ENCODE measurements at places on chromosomes 12 and 14.

DNA sequence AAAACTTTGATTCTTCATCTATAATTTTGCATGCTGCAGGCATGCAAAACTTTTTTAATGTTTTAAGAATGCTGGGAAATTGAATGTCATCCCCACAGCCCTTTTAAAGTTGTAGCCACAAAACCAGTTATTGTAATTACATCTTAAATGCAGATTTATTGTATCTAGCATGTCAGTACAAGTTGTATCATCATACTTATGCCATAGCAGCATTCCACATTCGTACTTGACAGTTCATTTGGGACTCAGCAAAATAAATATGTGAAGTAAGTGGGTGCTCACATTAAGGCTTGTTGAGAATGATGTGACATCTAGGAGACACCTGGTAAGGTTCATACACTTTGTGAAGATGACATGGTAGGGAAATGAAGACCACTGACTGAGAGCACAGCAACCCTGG, 44.0 kb upstream of the GZMB start:
- DNase-seq = no peak

- DNase-seq = no peak
These were observed 19.6 kb downstream of the HCFC2 start for GRCh38 chr12:104083769-104084475.

GRCh38 chr14:55834390-55834789, 254.4 kb downstream of the KTN1 start:
- no peak for DNase-seq

DNA sequence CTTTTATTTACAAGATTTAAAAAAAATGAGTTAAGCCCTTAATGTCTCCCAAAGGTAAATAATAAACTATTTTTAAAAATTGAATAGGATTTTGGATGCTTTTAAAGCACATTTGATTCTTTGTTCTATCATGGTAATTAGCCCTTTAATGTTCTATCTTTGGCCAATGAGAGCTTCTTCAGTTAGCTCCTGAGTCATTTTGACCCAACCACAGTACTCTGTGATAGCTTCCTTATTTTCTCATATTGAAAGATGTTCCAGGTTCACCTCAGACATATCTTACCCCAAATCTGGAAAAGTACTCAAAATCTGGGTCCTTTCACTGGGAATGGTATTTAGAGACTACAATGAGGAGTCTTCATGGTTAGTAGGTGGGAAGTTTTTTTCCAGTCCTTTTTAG, 98.0 kb downstream of the MYRFL start:
- no peak for DNase-seq

GRCh38 chr12:40241741-40242140, 16.9 kb downstream of the LRRK2 start:
- no peak for DNase-seq

GRCh38 chr12:68086019-68086603, 73.4 kb downstream of the IFNG start:
- no peak for DNase-seq

- no peak for DNase-seq
These were observed 453 bp upstream of the SLC4A8 start for GRCh38 chr12:51424094-51424661.

GRCh38 chr12:52213564-52214420, 19.3 kb upstream of the KRT7 start:
- DNase-seq = peak; percentile 72

DNA sequence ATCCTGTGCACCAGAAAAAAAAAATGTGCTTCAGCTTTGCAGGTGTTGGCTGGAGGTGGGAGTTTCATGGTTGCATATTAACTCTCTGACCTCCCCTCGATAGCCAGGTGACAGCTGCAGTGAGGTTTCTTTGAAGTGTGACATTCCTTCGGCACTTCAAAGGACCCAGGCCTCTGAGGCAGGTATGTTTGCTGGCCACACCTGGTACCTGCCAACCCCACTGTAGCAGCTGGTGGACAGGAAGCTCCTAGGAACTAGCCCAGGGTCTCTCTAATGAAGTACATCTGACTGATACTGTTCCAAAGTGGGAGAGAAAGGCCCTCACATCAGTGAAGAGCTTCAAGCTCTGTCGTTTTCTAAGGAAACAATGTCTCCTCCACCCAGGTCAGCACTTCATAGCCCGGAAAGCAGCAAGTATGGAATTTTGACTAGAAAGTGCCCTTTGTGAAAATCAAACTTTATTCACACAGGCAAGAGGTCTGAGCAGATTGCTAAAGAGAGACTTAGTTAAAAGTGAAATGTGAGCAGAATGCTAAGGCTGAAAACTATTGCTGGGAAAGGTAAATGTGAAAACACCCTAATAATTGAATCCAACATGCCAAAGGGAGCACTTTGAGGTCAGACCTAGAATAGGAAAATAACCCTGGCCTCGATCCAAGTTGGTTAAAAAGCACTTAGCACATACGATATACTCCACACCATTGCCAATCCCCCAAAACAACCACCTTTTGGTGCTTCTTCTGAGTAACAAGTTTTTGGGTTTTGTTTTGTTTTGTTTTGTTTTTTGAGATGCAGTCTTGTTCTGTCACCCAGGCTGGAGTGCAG, 71.3 kb downstream of the PHLDA1 start:
- no peak for DNase-seq

- peak; percentile 81 for DNase-seq
These were observed 1.2 kb downstream of the CRY1 start for GRCh38 chr12:107091989-107092641.

- DNase-seq = no peak
These were observed 23.4 kb upstream of the DHRS2 start for GRCh38 chr14:23612802-23613201.

GRCh38 chr12:39628836-39629235, 9.2 kb upstream of the ABCD2 start:
- DNase-seq = no peak

DNA sequence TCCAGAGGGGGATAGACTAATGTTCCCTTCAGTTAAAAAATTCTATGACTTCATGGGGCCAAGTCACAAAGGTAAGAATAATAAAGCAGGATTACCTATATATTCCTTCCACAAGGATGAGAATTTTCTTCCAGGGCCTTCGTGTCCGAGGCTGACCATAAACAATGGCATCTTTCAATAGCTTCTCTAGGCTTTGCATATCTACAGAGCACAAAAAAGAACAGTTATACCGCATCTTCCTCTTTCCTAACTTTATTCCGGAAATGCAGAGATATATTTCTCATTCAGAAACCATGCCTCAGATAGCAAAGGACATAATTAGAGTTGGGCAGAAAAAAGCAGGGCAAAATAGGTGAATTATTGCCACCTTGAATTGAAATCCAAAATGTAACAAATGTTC, 58.3 kb upstream of the ISM2 start:
- no peak for DNase-seq

GRCh38 chr12:24970177-24970576, 21.3 kb upstream of the BCAT1 start:
- no peak for DNase-seq

GRCh38 chr12:104903648-104904423, 54.3 kb downstream of the SLC41A2 start:
- DNase-seq = no peak

GRCh38 chr12:90085494-90086274, 377.0 kb upstream of the ATP2B1 start:
- no peak for DNase-seq

DNA sequence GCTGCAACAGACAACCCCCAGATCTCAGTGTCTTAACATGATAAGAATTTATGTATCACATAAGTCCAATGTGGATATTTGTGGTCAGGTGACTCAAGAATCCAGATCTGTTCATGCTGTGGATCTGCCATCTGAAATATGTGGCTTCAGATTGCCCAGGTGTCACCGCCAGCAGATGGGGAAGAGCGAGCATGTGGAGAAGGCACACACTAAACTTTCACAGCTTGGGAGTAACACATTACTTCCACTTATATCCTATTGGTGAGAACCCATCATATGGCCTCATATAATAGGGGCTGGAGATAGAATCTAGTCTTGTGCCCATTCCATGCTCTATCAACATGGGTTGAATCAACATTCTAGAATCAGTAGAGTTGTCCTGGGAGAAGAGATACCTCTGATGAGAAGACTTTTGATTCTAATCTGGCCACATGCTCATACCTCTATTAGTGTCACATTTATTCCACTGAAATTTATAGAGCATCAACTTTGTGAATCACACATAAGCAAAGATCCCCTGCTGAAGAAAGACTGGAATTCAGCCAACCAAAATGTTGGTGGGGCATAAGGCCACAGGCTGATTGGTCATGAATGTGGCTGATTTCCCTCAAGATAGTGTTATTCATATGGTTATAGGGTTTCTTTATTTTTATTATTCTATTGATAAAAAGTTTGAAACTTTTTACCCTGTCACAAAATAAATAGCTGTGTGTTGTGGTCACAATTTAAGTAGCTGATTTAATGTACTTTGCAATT, 6.0 kb upstream of the CALCOCO1 start:
- DNase-seq = no peak

DNA sequence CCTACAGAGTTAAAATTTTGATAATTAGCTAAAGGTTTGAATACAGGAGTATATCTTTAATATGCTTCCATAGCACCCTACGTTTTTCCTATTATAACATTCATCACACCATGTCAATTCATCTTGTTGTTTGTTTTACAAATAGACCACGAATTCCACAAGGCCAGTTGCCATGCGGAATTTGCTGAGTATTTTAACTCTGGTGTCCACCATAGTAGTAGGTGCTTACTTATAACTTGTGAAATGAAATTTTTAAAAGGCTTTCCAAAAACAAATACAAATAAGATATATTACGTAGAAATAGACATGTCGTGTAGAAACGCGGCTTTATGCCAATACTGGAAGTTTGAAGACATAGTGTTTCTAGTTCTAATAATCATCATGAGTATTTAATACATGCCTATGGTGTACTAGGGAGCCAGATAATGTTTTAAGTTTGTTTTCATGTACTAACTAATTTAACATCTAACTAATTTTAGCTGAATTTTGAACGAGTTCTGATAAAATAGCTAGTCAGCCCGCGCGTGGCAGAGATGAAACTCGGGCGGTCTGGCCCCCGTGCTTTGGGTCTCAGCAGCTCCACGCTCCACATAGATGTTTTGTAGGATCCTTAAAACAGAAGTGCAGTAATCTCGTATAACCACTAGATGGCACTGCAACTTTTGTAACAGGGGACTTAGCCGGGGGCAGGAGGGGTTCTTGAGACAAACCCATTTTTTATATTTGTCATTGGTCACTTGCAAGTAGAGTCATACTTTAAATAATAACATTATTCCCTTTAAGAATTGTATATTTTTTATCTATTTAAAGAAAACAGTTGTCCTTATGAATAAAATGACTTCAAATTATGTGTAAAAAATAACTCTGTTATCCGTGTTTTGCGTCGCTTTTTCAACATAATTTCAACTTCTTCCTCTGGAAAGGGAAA, 10.2 kb downstream of the CD69 start:
- peak; percentile 27 for DNase-seq

DNA sequence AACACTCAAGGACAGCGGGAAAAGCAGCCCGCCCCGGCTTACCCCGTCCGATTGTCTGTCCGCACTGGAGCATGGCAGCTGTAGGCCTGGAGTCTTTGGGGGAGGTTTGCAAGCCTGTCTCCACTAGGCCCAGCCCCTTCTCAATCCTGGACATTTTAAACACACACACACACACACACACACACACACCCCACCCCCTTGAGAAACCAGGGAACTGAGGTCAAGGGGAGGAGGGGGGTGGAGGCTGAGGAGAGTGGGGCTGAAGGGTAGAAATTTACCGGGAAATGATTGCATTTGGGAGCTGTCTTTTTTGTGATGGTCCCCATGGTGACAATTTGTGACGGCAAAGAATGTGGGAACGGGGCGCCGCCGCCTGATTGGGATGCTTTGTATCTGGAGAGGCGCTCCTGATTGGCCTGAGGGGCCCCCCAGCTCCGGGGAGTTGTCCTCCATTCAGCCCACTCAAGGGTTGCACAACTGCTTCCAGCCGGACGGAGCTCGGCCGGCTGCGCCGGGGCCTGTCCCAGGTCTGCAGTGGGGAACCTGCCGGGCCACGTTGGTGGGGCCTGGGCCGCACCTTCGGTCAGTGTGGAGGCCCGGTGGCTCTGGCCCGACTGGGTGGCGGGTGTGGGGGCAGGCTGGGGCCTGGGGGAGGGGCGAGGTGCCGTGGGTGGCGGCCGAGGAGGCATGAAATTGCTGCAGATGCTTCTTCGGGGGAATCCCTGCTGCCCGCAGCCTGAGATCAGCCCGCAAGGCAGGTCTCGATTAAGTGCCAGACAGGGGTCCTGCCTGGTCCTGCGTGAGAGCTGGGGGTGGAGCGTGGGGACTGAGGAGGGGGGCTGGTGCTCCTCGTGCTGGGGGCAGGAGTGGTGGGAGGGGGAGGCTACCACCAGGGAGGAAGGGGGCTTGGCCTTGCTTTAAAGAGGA, at the start of gene FAM181A:
Gene FAM181A, plus strand, starts transcription at position 472 of the 927 bp plus-strand sequence. CDS start 942 bp downstream, outside the sequence.
- DNase-seq = no peak

GRCh38 chr12:124153392-124153791, 141.5 kb upstream of the RFLNA start:
- no peak for DNase-seq

Measured in right hindlimb (tissue), 1 donor.